Activated naive CD4-positive, alpha-beta T cell treated with anti-CD3 and anti-CD28 coated beads, Interleukin-2, amount 50 U/mL, for 72 hours (primary cell): ENCODE measurements at places on chromosomes 7 and 10. TPM values are rescaled to one million over a fixed set of nuclear protein-coding genes. Genes with fewer than 3 reads are reported as not detected.

Gene URGCP
- total RNA-seq, result 26.3 TPM

Gene ZKSCAN1
- 52.2 TPM for total RNA-seq

Gene POU6F2
- 0.16 TPM for total RNA-seq

Gene CCZ1B
- 44.7 TPM for total RNA-seq

- peak; percentile 80 for DNase-seq
Observed at GRCh38 chr10:13348216-13349017, at the start of gene SEPHS1. Gene SEPHS1 (minus strand): TSS chr10:13348293. CDS start chr10:13344950, 3,343 bp downstream.

DNA sequence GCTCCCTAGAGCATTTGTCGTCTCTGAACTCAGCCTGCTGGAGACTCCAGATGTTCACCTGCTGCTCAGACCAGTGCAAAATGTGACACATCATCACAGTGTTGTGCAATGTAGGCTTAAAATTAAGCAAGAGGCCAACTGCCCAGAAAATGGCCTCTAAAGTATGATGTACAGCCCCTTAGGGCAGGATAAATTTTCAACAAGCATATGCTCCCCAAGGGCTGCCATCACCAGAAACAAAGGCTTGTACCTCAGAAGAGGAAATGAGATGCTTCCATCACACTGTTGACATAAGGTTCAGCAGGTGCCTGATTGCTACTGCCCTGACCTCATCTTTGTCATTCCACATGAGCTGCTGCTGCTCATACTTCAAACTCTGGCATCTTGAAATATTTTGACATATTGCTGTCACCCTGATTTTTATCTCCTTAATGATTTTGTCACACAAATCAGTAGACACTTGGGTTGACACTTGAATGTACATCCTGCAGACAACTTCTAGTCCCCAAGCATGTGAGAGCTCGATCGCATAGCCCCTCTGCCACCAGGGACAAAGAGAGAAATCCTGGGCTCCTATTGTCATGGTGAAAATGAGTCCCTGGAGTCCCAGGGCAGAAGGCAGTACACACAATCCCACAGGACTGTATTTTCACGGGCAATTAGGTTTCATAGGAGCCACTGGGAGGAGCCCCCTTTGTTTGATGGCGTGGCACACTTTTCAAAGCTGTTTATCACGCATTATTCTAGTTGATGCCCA is 219.7 kb upstream of the STK17A start:
- DNase-seq, result no peak

DNA sequence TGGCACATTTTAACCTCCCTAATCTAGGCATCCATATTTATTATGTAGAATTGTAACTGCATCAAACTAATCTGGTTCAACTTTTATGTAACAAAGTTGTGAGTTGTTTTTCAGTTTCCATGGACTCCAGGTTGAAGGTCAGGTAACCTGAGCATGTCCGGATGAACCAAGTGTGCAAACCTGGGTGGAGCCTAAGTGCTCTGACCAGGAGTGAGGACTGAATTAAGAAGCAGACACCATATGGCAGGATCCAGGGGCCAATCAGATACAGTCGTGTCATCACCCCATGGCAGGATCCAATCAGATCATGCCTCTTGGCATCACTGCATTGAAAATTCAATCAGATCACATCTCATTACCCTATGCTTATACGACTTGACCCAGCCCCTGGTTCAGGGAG is 41.2 kb upstream of the PHYHIPL start:
- DNase-seq, result no peak

- DNase-seq, result no peak
Observed at GRCh38 chr10:34940436-34940835, 125.3 kb upstream of the PARD3 start.

DNA sequence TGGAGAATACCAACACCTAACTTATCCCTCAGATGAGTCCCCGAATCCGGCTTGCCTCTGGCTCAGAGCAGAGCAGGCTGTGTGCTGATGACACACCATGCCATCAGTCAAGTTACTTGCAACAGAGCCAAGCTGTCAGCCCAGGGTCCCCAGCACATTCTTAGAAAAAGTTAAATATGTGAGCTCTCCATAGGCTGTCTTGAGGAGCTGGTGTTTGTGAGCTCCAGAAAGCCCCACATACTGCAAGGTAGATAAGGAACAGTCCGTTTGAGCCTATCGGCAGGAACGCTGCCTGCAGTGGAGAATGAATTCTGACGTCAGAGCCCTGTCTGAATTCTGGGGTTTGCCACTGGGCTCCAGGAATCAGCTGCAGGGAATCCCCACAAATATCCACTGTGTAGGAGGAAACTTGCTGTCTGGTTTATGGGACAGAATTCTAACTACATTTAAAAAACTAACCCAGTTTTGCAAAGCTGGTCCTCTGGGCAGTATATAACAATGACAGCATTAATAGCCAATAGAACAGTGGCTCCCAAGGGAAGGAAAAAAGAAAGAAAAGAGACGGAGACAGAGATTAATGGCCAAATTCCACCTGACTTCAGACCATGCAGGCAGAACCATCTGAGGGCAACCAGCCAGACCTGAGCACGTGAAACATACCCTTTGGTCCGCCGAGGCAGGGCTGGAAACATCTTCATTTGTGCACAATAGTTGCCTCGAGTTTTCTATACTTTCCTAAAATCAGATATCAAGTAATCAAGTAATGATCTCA is 3.6 kb downstream of the SFXN4 start:
- DNase-seq, result no peak

- DNase-seq, result no peak
Observed at GRCh38 chr7:142855756-142856564, 1.1 kb downstream of the EPHB6 start.

GRCh38 chr7:127347567-127348246 is 44.8 kb downstream of the ZNF800 start:
- peak; percentile 75 for DNase-seq

- no peak for DNase-seq
Observed at GRCh38 chr10:123774132-123774742, 108.1 kb downstream of the GPR26 start.

GRCh38 chr10:97140902-97141745 is 44.6 kb downstream of the SLIT1 start:
- DNase-seq, result no peak
